ENCODE measurements at places on chromosomes 5 and 9.
A peak's percentile ranks its signal among the peaks of the same experiment; 100 is the strongest.

GRCh38 chr9:93174976-93175375, 9.0 kb upstream of the WNK2 start:
- no peak overlapping the region for H3K4me3 ChIP-seq
- H3K27ac ChIP-seq, result no peak overlapping the region
- DNase-seq, result no peak
- H3K27me3 ChIP-seq, result no peaks in the 10 kb centered on the region

GRCh38 chr5:68818057-68818695, 275.6 kb upstream of the SLC30A5 start:
- H3K27me3 ChIP-seq, result no peaks in the 10 kb centered on the region
- DNase-seq, result no peak
- no peak overlapping the region for H3K4me3 ChIP-seq

DNA sequence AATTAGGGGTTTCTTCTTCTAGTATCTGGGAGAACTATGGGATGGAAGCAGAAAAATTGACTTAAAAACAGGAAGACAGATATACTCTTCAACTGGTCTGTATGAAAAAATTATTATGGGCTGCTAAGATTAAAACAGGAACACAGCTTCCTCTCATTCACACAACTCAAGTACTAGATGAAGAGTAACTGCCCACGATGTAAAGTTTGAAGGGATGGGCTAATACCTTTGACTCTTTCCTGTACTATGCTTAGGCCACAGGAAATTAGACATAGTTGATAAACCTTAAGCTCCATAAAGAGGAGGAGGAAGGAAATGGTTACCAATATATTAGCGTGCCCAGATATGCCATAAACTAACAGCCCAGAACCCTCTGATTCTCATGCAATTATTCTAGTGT, 88.6 kb downstream of the ANKRD31 start:
- H3K4me3 ChIP-seq, result no peak overlapping the region
- H3K36me3 ChIP-seq, result no peaks in the 10 kb centered on the region
- no peak for DNase-seq
- H3K27ac ChIP-seq, result no peak overlapping the region

DNA sequence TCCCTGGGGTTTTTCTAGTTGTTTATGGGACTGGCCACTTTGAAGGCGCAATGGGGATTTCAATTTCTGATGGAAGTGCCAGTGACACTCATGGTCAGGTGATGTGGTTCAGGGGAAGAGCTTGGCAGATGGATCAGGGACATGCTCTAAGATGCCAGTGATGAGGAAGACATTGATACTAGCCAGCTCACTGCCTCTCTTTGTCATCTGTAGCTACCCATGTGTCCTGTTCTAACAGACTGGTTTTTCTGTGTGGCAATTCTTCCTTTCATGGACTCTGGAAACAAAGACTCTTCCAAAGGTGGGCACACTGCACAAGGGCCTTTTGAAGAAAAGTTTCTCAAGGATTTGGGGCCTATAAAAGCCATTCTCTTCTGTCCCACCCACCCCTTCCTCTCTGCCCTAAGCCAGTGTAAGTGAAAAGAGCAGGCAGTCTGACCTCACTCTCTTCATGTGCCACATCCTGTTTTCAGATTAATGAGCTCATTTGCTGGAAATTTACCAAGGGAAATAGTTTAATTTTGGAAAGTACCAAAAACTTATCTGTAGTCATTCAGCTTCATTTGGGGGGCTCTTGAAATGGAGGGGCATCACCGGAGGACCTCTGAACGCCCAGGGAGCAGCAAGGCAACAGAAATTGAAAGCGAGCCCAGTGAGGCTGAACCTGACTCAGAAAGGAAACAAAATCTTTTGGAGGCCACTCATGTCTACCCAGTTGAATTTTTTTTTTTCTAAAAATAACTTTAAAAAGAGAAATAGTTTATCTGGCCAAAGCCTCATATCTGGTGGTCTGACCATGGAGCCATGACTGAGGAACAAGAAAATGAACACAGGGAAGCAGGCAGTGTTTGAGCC, 4.9 kb upstream of the TRAF1 start:
- H3K36me3 ChIP-seq, result no peaks in the 10 kb centered on the region
- peak; percentile 71 for DNase-seq
- H3K27me3 ChIP-seq, result no peaks in the 10 kb centered on the region
- no peak overlapping the region for H3K4me3 ChIP-seq
- H3K4me1 ChIP-seq, result peaks cover 62% of the 10 kb centered on the region

GRCh38 chr5:140109018-140109758, 4.7 kb upstream of the PURA start:
- no peaks in the 10 kb centered on the region for H3K36me3 ChIP-seq
- H3K4me1 ChIP-seq, result peaks cover 55% of the 10 kb centered on the region

DNA sequence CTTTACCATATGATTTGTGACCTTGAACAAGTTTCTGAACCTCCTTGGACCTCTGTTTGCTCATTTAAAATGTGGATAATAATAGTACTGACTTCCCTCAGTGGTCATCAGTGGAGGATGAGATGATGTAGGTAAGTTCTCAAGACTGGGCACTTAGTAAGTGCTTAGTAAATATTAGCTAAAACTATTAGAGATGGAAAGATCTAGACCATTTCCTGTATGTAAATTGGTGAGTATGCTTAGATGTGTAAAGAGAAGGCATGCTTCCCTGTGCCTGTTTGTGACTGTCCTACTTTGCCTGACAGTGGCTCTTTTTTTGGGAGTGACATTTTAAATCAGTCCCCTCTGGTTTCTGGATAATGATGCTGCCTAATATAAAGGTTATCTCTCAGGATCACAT, 288.1 kb downstream of the GABRB2 start:
- DNase-seq, result no peak
- no peak overlapping the region for H3K4me3 ChIP-seq
- H3K36me3 ChIP-seq, result no peaks in the 10 kb centered on the region
- no peak overlapping the region for H3K27ac ChIP-seq
- no peaks in the 10 kb centered on the region for H3K27me3 ChIP-seq

DNA sequence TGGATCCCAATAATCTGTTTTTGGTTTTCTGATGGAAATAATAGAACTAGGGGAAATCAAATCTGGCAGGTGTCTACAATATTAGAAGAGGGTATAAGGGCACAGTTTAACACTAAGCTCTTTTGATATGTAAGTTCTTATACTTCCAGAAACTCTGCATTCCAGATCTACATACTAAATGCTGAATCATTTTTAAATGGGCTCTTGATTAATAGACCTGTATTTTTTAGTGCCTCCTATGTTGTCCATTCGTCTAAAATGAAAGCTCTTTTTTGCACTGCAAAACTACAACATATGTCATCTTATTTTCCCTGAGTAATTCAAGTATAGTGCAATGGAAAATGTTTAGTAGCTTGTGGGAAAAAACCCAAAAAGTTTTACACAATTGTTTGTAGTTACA, 44.2 kb downstream of the NR6A1 start:
- no peak overlapping the region for H3K4me3 ChIP-seq
- no peaks in the 10 kb centered on the region for H3K27me3 ChIP-seq
- H3K36me3 ChIP-seq, result no peaks in the 10 kb centered on the region
- DNase-seq, result no peak

- H3K4me3 ChIP-seq, result no peak overlapping the region
- no peaks in the 10 kb centered on the region for H3K4me1 ChIP-seq
- no peaks in the 10 kb centered on the region for H3K27me3 ChIP-seq
- no peak for DNase-seq
- no peaks in the 10 kb centered on the region for H3K36me3 ChIP-seq
These were observed 29.0 kb upstream of the PAPPA start for GRCh38 chr9:116124472-116125040.

DNA sequence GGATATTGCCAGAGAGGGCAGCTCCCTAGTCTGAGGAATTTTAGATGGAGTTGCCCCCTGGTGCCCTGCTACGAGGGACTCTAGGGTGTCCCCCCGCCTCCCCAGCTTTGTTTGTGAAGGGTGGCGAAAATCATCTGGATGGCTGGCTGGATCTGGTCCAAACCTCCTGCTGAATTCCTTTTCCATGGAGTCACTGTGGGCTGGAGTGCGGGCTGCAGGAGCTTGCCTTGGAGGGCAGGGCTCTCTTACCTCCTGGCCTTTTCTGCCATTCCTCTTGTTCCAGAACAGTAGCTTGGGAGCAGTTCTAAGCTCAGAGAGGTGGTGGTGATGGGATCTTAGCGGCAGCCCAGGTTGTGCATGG, 2.1 kb downstream of the SYNPO start:
- no peaks in the 10 kb centered on the region for H3K27me3 ChIP-seq
- H3K27ac ChIP-seq, result peak overlapping the region; percentile 91
- DNase-seq, result no peak
- H3K4me1 ChIP-seq, result peaks cover 78% of the 10 kb centered on the region
- no peaks in the 10 kb centered on the region for H3K36me3 ChIP-seq

DNA sequence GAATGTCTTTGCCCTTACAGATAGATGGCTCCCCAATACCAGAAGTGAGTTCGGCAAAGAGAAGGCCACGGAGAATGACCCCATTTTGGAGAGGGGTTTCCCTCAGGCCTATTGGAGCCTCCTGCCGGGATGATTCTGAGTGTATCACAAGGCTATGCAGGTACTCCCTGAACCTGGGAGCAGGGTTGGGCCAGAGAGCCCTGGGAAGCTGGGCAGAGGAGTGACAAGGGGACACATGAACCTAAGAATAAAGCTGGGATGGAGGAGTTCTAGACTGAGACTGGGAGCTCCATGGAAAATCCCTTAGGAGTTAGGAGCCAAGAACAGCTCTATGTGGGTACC, 433 bp downstream of the LEAP2 start:
- H3K27ac ChIP-seq, result no peak overlapping the region
- no peak overlapping the region for H3K4me3 ChIP-seq
- no peak for DNase-seq
- H3K4me1 ChIP-seq, result no peaks in the 10 kb centered on the region

- DNase-seq, result no peak
- H3K27ac ChIP-seq, result peak overlapping the region; percentile 63
- no peaks in the 10 kb centered on the region for H3K36me3 ChIP-seq
- H3K27me3 ChIP-seq, result no peaks in the 10 kb centered on the region
- peaks cover 35% of the 10 kb centered on the region for H3K4me1 ChIP-seq
These were observed 543 bp downstream of the ST8SIA4 start for GRCh38 chr5:100902440-100903038.

DNA sequence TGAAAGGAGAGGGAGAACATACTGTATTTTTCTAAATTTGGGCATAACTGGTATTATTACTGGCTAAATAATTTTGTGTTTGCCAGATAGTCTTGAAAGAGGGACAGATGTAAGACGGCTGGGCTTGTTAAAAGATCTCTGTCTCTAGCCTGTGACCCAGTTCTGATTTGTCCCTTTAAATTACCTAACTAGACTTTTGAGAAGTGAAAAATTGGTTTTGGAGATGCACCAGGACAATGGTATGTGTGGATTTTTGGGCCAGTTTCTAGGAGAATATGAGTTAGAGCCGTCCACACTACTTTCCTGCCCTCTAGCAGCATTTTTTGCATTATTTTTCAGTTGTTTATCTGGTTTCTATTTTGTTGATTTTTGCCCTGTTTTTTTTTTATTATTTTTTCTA, 33.5 kb downstream of the LNPEP start:
- no peak for DNase-seq
- H3K27ac ChIP-seq, result peak overlapping the region; percentile 24
- peaks cover 42% of the 10 kb centered on the region for H3K4me1 ChIP-seq
- no peak overlapping the region for H3K4me3 ChIP-seq
- no peaks in the 10 kb centered on the region for H3K27me3 ChIP-seq

GRCh38 chr5:141512390-141512910, 23.6 kb downstream of the PCDHGC5 start:
- peaks cover 12% of the 10 kb centered on the region for H3K36me3 ChIP-seq
- peak overlapping the region; percentile 94 for H3K27ac ChIP-seq
- no peak for DNase-seq

DNA sequence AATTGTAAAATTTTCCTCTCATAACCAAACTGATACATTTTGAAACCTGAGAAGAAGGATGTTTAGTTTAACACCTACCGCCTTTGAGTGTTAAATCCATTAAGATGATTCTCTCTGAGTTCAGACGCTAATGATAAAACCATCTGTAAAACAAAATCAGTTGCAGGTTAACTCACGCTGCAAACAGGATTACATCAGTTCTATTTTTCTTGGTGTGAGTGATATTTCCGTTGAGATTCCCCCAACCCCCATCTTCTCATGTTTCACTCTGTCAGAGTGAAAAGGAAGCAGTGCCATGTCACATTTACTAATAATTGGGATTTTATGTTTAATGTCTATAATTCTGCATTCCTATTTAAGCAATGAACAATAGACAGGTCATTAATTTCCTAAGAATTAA, 146.5 kb downstream of the FANCC start:
- no peaks in the 10 kb centered on the region for H3K27me3 ChIP-seq
- no peak for DNase-seq
- no peaks in the 10 kb centered on the region for H3K36me3 ChIP-seq
- no peak overlapping the region for H3K4me3 ChIP-seq
- no peak overlapping the region for H3K27ac ChIP-seq

GRCh38 chr9:133513214-133514100, 11.3 kb downstream of the MYMK start:
- DNase-seq, result no peak
- no peak overlapping the region for H3K27ac ChIP-seq
- H3K36me3 ChIP-seq, result no peaks in the 10 kb centered on the region
- no peak overlapping the region for H3K4me3 ChIP-seq
- no peaks in the 10 kb centered on the region for H3K27me3 ChIP-seq

DNA sequence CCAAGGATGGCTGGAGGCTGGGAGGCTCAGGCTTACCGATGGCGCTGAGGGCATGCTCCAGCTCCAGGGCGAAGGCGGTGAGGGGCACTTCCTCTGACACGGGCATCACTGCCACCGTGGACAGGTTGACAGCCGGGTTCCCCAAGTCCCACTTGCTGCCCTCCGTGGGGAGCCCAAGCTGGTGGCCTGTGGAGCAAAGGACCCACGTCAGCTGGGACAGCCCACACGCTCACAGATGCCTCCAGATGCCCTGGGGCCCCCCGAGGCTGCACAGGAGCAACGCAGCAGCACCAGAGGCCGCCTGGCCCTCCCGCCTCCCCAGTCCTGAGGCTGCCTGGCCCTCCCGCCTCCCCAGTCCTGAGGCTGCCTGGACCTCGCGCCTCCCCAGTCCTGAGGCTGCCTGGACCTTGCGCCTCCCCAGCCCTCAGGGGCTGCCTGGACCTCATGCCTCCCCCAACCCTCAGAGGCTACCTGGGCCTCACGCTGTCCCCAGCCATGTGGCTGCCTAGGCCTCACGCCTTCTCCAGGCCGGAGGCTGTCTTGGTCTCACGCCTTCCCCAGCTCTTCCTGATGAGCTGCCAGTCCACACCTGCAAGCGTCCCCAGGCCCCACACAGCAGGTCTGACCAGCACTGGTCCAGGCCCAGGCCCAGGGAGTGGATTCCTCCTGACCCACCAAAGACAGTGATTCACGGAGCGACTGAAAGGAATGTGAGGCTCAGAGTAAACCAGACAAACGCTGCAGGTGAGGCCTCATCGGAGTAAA, 25.6 kb upstream of the NSMF start:
- no peaks in the 10 kb centered on the region for H3K27me3 ChIP-seq
- H3K36me3 ChIP-seq, result no peaks in the 10 kb centered on the region
- H3K4me1 ChIP-seq, result peaks cover 10% of the 10 kb centered on the region
- no peak overlapping the region for H3K4me3 ChIP-seq
- no peak overlapping the region for H3K27ac ChIP-seq

GRCh38 chr9:126507318-126508109, 106.2 kb upstream of the LMX1B start:
- no peak for DNase-seq
- H3K4me1 ChIP-seq, result no peaks in the 10 kb centered on the region
- no peak overlapping the region for H3K27ac ChIP-seq
- peaks cover 6% of the 10 kb centered on the region for H3K36me3 ChIP-seq
- no peaks in the 10 kb centered on the region for H3K27me3 ChIP-seq

Measured in vagina (tissue), 2 donors.